AG09309 (cell line): ENCODE measurements at places on chromosomes 12 and 14.

DNA sequence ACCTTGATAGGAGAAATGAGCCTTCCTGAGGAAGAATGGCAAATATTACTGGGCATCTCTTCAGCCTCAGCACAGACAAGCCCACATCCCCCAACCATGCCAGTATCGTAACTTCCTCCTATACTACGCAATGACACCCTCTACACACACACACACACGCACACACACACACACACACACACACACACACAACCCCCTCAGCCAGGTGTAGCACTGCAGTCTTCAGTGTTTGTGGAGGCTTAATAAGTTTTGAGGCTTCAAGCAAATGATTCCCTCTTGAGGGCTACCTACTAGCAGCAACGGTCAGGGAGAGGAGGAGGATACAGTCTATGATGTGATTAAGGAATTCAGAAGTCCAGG, 1.6 kb downstream of the DGKA start:
- no peak for DNase-seq

GRCh38 chr12:58309806-58310205, 368.4 kb downstream of the ATP23 start:
- DNase-seq = no peak

DNA sequence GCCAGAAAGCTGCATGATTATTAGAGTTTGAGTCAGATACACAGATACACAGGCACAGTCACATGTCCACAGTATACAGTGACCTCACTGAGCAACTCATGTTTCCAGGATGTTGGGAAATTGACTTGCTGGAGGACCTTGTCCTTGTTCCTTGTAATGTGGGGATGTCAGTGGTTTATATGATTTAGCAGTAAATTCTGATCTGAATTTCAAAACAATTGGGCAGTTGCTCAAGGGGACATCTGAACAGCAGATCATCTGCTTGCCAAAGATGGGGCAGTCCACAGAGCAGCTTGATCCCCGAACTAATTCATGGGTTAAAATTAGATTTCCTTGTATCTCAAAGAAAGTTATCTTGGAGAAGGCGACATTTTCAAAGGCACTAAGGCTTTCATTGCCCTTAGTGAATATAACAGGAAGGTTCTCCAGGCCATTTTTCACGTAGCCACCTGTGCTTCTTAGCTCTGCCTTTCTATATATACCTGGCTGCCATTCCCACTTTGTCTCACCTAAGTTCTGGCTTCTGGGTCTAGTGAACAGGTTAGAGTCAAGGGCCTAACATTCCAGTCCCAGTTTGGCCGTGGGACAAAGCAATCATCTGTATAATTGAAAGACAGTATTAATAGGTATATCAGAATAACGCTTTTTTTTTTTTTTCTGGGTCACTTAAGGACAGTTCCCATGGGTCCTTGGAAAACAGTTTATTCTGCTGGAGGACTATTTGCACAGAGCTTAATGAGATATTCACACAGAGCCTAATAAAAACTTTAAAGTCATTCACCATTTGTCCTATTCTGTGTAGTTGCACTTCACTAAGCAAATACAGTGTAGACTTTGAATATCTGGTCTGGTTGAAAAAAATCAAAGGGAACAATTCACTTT, 64.9 kb upstream of the STRN3 start:
- peak; percentile 85 for DNase-seq

DNA sequence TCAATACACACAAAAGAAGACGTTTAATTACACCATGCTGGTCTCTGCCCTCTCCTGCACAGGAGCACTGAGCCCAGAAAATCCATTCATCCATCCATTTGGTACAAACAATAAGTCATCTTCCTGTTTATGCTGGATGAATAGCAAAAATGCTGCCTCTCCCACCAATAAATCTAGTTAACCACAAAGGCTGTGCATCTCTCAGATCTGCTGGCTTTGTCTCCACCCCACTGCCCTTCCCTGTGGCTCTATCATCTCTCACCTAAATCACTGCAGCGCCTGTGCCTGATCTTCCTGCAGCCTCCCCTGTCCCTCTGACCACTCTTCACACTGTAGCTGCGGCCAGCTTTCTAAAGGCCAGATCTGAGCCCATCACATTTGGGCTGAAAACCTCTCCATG, 72.9 kb upstream of the DDX11 start:
- no peak for DNase-seq

- no peak for DNase-seq
Observed at GRCh38 chr14:64705381-64706118, 1.3 kb downstream of the PLEKHG3 start.
